ENCODE measurements at places on chromosomes 13 and 19.

DNA sequence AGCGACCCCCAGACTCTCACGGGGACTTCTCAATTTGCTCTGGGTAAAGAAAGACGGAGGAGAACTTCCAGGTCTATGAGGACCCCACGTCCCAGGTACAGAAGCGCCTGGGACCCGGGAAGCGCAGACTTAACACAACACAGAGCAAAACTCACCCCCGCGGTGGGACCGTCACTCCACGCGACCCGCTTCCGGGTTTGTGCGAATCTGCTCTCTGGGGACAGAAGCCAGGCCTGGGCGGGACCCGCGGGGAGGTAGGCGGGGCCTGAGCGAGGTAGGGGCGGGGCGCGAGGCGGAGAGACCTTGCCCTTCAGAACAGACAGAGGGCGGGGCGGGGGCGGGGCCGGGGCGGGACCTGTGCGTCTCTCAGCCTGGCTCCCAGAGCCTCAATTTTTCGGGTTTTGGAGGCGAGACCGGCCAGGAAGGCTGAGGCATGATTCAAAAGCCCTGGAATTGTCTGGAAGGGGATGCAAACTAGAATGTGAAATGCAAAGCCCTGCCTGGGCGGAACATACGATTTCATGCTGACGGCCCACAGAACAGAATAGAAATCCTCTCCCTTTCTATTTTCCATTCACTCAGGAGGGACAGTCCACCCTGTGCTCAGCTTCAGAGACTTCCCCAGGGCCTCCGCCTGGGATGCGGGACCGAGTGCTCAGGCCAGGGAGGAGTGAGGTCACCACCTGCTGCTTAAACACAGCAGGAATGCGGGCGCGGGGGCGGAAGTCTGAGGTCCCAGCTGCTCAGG lies 19.3 kb upstream of the ZNF888 start:
- DNase-seq, result peak; percentile 95

- DNase-seq, result no peak
These were observed 57.3 kb upstream of the POMP start for GRCh38 chr13:28601581-28601980.

GRCh38 chr13:106882246-106882645 lies 314.3 kb upstream of the ARGLU1 start:
- DNase-seq, result no peak

- no peak for DNase-seq
These were observed at the start of gene DLL3 for GRCh38 chr19:39498798-39499642. Gene DLL3, plus strand, starts transcription at chr19:39498947. Its CDS starts 28 bp downstream, at chr19:39498975.

DNA sequence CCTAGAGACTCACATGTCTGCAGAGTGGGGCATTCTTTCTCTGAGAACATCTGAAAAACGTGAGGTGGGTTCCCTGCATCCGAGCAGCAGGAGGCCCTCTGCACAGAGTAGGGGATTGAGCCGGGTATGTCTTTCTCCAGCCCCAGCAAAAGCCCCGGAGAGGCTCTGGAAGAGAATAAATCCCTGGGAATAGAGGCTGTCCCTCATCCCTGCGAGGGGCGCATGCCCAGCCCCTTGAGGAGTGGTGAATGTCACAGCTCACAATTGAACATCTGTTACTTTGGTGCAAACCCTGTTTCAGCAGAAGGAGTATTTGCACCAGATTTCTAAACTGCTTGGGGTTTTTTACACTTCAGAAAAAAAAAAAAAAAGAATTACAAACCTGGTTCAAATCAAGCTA lies 164.6 kb downstream of the FGF14 start:
- no peak for DNase-seq
